CD8-positive, alpha-beta T cell (primary cell): ENCODE measurements at places on chromosomes 13 and 19.

GRCh38 chr13:104823071-104823470 lies 1712.4 kb downstream of the EFNB2 start:
- no peak for DNase-seq

DNA sequence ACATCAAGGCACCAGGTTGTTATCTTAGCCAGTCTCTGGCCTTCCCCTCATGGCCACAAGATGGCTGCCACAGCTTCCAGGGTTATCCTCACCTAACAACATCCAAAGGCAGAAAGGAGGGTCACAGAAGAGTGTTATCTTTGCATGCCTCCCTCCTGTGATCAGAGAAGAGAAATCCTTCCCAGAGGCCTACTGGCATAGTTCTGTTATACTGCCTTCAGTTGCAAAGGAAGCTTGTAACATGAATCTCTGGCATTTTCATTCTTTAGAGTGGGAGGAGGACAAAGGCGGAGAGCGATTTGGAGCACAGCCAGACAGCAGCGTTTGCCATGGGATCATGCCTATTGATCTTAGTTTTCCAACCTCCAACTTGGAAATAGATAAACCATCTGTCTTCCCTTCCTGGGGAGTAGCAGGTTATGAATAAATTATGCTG lies 135.7 kb downstream of the DNAJC15 start:
- DNase-seq, result no peak

DNA sequence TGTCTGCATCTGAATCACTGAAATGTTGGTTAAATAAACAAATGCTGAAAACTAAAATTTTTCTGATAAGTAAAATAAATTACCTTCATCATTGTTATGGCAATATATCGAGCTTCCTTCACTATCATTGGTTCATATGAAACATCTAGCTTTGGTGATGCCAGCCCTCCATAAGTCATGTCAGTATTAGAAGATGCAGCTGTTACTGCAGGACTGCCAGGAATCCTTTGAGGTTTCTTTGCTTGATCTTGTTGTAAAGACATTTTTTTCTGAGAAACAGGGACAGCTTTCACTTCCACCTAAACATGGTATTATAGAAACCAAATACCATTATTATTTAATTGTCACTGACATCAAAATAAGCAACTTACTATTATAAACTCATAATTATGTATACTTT lies 123.7 kb upstream of the FBXL3 start:
- DNase-seq, result no peak

GRCh38 chr19:7729211-7729610 lies 2.7 kb downstream of the CLEC4G start:
- no peak for DNase-seq

DNA sequence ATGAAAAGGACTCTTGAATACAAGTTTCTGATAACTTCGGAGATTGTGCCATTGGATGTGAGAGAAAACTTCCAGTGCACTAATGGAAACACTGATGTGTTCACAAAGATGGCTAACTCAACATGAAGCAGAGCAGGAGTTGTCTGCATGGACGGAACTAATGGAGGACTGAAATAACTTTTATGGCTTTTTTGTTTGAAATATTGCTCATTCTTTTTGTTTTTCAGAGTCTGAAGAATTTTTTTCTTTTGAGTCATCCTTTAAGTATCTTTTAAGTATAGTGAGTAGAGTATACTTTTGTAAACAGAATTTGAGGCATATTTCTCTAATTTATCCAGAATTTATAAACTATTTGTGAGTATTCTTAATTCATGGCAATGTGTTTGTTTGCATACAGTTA lies 25.7 kb downstream of the CRYL1 start:
- DNase-seq, result no peak

- no peak for DNase-seq
Measured at GRCh38 chr19:10618846-10619245, 6.5 kb upstream of the SLC44A2 start.

DNA sequence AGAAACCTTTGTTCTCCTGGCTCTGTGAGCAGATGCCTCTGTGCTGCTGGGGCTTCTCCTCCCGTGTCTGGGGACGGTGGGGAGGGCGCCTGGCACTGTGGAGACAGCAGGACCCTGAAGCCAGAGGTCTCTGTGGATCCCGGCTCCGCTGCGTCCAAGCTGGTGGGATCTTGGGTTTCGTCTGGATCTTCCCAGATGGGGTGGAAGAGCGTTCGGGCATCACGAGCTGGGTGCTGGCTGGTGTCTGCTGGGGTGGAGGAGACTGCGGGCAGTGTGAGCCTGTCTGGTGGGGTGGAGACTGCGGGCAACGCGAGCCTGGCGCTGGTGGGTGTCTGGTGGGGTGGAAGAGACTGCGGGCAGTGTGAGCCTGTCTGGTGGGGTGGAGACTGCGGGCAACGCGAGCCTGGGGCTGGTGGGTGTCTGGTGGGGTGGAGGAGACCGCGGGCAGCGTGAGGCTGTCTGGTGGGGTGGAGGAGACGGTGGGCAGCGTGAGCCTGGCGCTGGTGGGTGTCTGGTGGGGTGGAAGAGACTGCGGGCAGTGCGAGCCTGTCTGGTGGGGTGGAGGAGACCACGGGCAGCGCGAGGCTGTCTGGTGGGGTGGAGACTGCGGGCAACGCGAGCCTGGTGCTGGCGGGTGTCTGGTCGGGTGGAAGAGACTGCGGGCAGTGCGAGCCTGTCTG lies 5.6 kb downstream of the TEX29 start:
- DNase-seq, result no peak

GRCh38 chr19:21566073-21566472 lies 60.7 kb downstream of the ZNF429 start:
- DNase-seq, result no peak
